ENCODE measurements at places on chromosomes 16 and 17.
A peak's percentile ranks its signal among the peaks of the same experiment; 100 is the strongest.

DNA sequence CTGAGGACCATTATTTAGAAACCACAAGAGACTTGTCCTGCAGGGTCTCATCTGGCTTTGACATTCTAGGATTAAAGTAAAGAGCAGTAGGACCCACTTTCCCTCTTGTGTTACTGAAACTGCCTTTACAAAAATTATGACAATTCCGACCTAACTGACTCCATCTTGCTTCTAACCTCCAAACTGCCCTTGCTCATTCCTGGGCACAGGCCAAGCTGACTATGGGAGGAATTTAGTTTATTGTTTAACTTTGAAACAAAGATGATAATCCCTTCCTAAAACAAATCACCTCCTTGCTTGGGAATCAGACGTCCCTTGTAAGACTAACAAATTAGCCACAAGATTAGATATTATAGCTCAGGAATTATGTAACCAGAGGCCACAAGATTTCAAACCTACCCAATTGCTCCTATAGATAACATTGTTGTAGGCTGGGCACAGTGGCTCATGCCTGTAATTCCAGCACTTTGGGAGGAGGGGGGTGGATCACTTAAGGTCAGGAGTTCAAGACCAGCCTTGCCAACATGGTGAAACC is 87.0 kb upstream of the FBXO47 start:
- DNase-seq = peak; percentile 45

GRCh38 chr17:14919631-14920213 is 345.4 kb downstream of the PMP22 start:
- DNase-seq = no peak

DNA sequence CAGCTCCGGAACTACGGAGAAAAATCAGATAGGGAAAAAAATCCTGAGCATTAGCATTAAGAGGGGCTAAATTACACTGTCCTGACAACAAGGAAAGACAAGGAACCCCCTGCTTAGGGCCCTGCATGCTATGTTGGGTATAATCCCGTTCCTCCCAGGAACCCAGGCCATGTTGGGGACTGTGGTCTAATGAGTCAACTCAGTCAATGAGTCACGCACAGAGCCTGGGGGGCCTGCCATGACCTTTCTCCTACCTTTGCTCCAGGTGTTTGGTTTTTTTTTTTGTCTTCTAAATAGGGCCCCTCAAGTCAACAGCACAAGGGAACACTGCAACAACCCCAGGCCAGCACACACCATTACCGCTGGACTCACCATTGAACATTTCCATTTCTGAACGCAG is 8.9 kb upstream of the ZNF200 start:
- DNase-seq = no peak

DNA sequence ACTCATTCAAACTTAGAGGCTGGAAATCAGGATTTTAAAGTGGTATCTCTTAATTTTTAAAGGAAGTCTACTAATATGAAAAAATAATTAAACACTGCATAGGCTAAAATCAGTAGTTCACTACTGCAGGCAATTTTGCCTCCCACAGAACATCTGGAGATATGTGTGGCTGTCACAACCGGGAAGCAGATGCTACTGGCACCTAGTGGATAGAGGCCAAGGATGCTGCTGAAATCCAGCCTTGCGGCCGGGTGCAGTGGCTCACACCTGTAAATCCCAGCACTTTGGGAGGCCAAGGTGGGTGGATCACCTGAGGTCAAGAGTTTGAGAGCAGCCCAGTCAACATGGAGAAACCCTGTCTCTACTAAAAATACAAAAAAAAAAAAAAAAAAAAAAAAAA is 473.9 kb downstream of the XYLT1 start:
- DNase-seq = no peak

DNA sequence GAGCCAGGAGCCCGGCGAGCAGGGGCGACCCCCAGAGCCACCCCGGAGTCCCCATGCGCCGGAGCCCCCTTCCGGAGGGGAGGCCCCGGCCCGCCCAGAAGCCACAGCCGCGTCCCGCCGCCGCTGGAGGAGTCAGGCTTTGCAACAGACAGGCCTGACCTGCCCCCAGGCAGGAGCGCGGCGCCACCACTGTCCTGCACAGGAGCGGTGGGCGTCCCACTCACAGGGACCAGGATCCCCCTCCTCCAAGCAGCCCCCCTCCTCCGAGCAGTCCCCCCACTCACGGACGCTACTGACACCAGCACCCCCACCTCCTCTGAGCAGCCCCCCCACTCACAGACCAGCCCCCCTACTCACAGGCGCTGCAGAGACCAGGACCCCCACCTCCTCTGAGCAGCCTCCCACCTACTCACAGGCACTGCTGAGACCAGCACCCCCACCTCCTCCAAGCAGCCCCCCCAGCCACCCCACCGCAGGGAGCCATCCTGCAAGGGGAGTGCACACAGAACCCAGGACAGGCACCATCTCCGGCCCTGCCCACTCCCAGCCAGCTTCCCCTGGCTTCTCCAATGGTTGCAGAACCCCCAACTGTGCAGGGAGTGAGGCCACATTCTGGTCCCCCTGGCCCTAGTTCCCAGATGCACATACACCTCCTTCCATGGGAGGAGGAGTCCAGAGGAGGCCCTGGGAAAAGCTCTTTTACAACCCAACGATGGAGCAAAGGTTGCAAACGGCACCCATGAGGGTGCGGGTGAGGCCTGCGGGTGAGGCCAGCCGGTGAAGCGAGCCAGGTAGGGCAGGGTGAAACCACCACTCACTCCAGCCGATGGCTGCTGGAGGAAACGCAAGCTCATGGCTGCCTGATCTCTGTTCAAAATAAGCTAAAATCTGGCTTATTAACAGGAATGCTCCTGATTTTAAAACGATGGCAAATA is 69.9 kb downstream of the ABR start:
- DNase-seq = no peak

DNA sequence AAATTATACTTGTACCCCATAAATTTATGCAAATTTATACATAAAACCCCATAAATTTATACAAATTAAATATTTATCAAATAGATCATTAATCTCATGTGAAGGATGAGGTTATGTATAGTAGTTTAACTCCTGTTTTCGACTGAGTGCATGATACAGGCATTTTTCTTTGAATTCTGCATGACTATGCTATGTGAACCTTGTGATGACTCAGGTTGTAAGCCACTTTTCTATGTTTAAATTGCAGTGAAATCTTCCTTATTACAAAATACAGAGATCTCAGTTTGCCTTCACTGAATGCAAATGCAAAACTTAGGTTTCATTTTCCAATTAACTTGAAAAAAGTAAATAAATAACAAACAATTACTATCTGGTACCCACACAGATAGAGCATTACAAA is 843.7 kb downstream of the CDH11 start:
- peak; percentile 25 for DNase-seq

Measured in fibroblast of lung (primary cell).